CD4-positive, alpha-beta T cell treated with Interleukin-10 for 1 hour (primary cell): ENCODE measurements at places on chromosomes 2 and 18.
A peak's percentile ranks its signal among the peaks of the same experiment; 100 is the strongest.

DNA sequence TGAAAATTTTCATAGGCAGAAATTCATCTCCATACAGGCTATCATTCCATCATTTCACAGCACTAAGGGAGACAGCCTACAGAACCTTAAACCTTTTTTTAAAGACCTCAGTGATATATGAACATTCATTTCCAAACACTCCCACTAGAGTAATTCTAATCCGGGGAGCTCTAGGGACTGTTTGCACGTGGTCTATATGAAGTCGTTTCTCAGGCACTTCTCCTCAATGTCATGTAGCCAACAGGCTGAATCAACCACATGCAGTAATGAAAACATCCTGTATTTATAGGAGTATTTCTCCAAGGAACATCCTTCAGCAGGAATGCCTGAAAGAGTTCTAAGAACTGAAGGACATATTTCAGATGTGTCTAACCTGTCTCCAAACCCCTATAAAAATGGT lies 97.3 kb upstream of the CREB1 start:
- no peak for DNase-seq

GRCh38 chr2:6081955-6082624 lies 389.9 kb downstream of the SOX11 start:
- DNase-seq, result no peak

GRCh38 chr2:20034218-20034617 lies 17.2 kb downstream of the LAPTM4A start:
- no peak for DNase-seq

- no peak for DNase-seq
Measured at GRCh38 chr2:126187668-126188067, 468.3 kb upstream of the GYPC start.

DNA sequence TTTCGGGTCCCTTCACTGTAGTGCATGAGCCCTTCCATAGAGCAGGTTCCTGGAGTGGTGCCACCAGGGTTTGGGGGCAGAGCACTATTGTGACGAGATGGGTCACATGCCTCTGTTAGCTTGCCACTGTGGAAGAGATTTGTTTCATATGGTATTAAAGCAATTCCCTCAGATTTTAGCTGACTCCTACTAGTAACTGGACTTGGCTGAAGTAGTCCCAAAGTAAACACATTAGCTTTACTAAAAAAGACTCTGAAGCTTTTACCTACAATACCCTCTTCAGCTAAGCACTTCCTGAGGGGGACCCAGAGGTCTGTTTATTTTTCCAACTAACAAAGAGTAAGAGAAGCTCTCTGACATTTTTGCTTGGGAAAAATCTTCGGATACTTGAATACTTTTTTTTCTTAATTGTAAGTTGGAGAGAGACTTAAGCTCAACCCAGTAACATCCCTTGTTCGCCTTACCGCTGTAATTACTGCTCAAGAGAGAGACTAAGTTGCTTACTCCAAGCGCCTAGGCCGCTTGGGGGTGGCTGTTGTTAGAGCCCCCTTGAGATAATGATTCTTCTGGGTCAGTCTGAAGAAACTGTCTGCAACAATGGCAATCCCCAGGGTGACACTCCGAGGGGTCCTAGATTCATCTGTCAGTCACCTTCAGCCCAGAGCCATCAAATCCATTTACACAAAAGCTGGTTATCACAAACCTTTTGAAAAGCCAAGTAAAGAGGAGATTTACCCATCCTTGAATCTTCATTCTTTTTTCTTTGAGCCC lies 177.4 kb downstream of the FIGN start:
- DNase-seq, result no peak

DNA sequence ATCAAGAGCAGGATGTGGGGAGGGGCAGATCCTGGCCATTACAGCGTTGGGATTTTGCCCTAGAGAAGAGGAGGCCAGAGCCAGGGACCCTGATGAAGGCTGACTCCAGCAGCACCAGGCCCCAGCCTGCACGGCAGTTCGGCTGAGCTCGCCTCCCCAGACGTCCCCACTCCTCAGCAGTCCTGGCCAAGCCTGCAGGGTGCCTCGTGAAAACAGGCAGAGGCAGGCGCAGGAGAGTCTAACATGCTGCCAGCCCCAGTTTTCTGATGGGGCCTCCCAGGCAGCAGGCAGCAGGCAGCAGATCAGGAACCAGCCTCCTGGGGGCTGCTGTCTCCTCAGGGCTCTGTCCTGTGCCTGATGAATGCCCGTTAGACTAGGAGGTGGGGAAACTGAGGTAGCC lies 19.7 kb upstream of the GLI2 start:
- no peak for DNase-seq

DNA sequence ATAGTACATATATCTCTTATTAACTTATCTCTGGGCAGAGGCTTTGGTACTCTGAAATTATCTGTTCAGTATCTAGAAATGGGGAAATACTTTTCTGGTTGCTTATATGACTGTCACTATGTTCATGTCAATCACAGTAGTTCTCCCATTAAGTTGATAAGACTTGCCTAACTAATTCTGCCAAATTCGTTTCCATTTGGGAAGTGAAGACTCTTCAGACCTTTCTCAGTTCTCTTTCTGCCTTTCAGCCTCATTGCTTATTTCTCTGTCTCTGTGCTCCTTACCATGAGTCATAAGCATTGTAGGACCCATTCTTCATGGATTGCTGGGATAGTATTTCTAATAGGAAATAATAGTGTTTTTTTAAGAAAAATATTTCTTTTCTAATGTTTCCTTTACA lies 113.5 kb downstream of the PHLPP1 start:
- DNase-seq, result no peak

DNA sequence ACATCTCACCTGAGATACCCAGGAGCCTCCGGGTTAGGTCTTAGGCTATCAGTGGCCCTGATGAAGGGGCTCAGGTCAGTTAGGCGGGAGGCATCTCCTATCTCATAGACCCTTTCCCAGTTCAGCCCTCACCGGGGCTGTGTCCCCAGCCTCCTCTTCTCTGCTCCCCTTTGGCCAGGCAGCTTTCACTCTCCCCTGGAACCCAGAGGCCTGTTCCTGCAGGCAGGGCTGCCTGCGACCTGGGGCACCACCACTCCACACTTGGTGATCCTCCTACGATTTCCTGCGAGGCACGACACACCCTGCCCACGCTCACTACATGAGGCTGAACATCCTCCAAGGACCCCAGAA lies 51.2 kb downstream of the SFXN5 start:
- no peak for DNase-seq

DNA sequence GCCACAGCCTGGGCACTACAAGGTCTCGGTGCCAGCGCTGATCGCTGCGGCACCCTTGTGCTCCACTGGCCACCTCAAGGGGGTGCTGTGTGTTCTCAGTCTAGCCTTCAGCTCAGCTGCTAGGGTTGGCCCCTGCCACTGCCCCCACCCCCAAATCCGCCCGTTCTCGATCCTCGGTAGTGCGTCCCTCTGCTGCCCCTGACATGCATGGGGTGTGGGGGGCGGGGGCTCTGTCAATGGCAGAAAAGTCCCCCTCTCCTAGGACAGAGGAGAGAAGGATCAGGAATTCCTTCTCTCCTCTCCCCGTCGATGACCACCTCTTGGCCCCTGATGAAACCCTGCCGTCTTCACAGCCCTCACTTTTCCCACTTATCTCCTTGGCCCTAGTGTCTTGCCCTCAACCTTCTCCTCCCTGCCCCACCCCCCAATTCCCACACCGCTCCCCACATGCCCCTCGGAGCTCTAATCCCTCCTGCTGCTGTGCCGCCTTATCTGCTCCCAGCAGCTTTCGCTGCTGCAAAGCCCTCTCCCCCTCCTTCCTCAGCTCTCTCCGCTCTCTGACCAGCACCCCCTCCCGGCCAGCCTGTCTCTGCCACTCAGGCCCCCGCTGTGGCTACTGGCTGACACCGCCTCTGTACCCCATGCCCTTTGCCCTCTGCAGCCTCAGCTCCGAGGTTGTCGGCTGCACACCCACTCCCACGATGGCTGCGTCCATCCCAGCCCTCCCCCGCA lies 4.3 kb upstream of the ASIC4 start:
- DNase-seq, result peak; percentile 47

DNA sequence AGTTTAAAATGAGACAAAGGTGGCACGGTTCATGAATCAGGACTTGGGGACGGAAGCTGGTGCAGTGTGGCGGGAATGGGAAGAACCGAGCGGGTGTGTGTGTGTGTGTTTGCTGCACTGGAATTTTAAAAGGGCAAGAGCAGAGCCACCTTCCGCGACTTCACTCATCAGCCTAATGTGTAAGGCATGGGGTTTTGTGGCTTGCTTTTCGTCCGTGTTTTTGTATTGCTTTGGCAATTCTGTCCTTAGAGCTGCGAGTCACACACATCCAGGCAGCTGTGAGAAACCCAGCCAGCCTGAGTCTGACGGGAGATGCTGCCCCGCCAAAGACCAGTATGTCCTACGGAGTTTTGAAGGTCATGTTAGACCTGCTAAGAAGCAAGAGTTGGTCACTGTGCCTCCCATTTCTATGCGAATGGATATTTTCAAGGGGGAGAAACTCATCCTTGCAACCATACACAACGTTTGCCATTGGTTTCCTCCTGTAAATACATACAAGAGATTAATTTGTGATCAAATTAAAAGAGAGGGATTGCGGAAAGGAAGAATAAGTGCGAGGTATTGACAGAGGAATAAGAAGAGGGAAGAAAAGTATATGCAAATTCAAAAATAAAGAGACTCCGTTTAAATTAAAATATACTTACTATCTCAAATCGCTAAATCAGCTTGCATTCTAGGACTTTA lies 665 bp upstream of the CACNB4 start:
- DNase-seq, result no peak
